GM19239 (cell line): ENCODE measurements at places on chromosomes 1 and 21.

DNA sequence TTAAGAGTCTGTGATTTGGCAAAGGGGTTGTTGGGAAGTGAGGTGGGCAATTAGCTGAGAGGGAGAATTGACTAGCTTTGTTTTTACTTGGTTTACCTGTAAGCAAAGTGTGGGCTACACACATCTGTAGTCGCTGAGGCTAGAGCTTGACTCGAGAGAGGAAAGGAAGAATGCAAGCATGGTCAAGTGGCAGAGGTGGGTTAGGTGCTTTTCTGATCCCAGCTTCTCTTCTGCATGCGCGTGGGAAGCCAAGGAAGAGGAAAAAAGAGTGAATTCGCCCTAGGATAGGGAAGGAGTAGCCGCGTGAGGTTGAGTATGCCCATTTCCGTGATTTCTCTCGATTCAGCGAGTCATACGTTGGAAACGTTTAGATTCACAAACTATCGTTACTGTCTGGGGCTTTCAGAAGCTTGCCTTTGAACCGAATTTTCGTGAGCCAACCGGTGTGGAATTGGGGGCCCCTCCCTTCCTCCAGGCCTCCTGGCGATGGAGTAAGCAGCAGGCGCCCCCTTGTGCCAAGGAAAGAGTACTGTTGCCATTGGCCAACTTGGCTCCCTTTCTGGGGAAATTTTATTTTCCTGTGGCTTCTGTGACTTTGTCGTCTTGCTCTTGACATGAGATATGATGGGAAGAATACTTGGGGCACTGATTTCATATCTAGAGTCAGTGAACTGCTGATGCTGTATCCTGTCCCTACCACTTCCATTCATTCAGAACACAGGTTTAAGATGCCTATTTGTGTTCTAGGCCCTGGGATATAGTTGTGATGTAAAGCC, 1.3 kb downstream of the PIGV start:
- peak; percentile 75 for DNase-seq

DNA sequence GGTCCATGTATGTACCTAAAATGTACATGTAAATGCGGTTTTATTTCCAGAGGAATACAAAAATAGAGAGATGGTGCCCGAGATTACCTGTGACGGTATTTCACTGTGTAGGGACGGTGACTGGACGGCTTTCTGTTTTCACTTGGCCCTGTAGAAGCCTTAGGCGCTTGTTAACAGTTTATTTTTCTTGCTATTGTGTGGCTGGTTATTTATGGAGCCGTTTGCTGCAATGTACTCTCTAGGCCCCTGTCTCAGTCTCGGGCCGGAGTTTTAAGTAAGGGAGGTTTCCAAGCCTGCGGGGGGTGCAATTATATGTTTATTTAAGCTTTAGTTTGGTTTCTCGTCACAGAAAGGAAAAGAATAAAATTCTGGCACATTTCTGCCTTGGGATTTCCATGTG, 413 bp downstream of the EFCAB7 start:
- DNase-seq = no peak

- DNase-seq = no peak
Measured at GRCh38 chr21:36504067-36505058, 24.4 kb upstream of the CLDN14 start.

DNA sequence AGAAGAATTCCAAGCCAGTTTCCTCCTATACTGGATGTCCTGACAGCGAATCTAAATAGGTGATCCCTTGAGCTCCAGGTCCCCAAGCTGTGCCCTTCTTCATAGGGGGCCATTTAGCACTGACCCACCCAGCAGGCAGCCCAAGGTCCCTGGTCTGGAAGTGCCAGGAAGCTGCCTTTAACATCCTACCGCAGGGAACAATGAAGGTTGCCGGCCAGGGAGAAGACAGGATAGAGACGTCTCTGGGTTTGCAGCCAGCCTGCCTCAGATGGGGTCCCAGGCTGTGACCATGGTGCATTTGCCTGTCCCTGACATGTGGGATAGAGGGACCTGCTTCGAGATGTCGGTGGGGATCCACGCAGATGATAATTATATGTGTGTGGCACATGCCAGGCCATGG, 2.7 kb upstream of the RIPK4 start:
- DNase-seq = no peak

- no peak for DNase-seq
Measured at GRCh38 chr1:20996554-20996953, 180.1 kb downstream of the EIF4G3 start.

- no peak for DNase-seq
Measured at GRCh38 chr1:36101546-36101945, 12.9 kb downstream of the ADPRS start.

DNA sequence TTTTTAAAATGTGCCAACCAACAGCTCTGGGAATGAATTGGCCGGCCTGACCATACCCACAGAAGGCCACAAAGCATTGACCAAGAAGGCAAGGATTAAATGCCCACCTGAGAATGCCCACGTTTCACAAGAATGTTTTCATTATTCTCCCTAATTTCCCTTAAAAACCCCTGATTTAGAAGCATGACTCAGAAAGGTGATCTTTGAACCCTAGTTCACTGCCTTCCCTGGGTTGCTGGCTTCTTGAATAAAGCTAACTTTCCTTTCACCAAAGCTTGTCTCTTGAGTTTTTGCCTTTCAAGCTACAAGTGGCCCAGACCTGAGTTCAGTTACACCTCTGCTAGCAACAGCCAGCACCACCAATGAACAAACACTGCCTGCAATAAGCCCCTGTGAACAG, 14.4 kb upstream of the MRPL55 start:
- no peak for DNase-seq

- no peak for DNase-seq
Measured at GRCh38 chr1:219051547-219051946, 122.1 kb upstream of the LYPLAL1 start.

GRCh38 chr1:209249280-209249670, 334.2 kb upstream of the CAMK1G start:
- DNase-seq = no peak

GRCh38 chr1:108561689-108562326, 1.9 kb downstream of the EEIG2 start:
- peak; percentile 56 for DNase-seq

DNA sequence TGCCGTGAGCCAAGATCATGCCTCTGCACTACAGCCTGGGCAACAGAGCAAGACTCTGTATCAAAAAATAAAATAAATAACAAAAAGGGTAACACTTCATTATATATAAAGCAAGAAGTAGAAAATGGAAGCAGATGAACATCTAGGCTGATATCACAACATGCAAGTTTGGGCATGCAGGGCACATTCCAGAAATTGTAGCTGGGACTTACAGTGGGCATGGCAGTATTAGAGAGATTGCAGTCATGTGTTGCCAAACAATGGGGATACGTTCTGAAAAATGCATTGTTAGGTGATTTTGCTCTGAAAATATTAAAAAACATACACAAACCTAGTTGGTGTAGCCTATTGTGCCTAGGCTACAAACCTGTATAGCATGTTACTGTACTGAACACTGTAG, 441.0 kb upstream of the PRMT6 start:
- DNase-seq = no peak

GRCh38 chr1:246107516-246108277, 399.4 kb downstream of the SMYD3 start:
- DNase-seq = no peak

DNA sequence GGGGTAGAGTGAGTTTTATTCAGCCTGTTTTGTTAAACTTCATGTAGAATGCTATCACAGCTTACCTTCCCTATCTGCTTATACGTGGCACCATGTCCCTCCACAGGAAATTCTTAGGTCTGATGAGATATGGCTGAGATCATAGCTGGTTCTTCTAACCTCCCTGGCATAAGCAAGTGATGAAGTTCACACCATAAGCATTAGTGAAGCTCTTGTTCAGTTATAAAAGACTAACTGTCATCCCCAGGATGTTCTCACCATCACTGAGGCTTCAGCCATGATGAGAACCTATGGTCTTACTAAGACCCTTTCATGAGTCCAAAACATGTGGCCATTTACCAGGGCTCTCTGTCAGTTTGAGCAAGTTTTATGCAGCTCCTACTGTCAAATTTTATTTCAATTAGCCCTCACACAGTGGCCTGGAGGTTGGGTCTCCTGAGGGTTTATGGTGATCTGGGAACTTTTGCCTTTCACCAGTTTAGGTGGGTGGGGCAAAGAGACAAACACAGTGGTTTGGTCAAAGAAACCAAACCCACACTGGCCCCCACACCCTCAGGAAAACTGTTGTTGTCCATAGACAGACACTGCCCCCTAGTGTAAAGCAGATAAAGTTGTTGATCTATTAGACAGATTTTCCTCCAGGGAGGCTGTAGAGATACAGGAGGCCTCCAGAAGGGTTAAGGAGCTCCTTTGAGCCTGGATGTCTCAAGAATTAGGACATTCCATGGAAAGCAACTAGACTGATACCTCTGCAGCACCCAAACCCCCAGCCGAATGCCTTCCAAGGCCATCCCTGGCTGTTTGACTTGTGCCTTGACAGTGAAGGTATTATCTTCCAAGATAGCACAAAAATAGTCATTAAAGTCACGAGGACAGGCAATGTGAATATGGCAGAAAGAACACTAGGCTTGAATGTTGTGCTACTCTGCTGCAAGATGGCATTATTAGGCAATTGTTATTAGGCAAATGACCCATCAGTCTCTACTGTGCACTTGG, 5.0 kb downstream of the SLC22A15 start:
- no peak for DNase-seq

- DNase-seq = no peak
Measured at GRCh38 chr1:153919876-153920852, 2.6 kb downstream of the GATAD2B start.

DNA sequence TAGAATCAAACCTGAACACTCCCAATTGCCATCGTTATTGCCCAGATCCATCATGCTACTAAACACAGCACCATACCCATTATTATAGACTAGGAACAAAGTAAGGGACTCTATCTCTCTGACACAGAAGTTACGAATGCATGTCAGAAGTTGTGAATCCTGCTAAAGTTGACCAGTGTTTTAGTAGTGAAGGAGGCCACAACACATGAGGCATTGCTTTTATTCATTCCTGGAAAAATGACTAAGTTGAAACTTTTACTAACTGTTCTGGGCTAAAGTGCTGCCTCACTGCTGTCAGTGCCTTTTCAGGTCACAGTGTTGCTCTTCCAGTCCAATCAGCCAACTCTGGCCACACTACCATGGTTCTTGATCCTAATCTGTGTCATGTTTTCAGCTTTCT, 911.1 kb downstream of the TTLL7 start:
- no peak for DNase-seq

DNA sequence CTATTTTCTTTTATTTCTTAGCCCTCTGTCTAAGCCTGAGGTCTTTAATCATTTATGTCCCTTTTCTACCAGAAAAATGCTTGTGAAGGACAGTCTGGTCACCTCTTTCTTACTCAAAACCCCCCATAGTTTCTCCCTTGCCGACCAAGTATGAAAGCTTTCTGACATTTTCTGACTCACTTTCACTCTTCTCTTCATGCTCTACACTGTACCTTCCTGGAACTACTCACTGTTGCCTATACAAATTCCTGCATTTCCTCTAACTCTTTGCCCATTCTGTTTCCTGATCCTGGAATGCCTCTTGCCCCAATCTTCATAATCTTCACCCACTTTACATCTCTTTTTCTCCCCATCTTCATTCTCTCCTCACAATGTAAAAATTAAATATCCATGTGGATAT, 380.0 kb downstream of the HHIPL2 start:
- no peak for DNase-seq

DNA sequence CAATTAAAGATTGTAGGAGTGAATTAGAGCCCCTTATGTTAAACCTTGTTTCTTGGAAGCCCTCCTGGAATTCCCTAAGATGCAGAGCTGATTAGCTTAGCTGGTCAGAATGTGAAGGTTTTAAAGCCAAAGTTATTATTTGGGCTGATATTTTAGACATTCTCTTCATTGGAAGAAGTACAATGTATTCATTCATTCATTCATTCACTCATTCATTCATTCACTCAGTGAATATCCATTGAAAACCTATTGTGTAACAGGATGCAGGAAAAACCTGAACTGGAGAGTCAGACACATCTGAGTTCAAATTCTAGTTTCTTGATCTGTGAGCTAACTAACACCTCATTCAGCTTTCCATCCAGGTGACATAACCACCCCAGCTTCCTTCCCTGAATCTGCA, 29.7 kb downstream of the DDR2 start:
- DNase-seq = no peak

DNA sequence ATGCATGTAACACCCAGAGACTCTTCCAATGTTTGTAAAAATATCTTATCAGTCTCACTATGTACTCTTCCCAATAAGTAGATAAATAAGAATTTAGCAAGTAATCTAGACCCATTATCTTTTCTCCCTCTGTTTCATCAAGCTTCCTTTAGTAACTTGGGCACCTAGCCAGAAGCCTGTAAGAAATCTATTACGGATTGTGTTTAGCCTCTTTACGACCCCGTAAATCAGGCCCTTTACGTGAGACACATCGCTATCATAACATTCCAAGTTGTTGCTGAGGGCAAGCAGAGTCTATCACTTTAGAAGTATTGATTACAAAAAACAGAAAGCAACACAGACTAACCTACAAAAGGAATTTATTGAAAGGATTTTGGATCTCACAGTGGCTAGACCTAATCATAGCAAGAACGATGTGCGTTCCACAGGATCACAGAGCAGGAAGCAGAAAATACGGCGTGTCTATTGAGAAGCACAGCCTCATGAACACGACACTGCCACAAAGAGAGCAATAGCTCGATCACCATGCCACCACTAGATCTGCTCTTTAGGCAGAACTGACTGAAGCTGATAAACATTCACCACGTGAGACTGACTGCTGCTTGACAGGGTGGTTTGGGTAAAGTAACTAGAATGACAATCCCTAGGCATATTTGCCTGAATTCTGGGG, 922.1 kb downstream of the AMY1C start:
- DNase-seq = no peak

- DNase-seq = no peak
Measured at GRCh38 chr1:156608981-156609380, 7.7 kb upstream of the GPATCH4 start.

DNA sequence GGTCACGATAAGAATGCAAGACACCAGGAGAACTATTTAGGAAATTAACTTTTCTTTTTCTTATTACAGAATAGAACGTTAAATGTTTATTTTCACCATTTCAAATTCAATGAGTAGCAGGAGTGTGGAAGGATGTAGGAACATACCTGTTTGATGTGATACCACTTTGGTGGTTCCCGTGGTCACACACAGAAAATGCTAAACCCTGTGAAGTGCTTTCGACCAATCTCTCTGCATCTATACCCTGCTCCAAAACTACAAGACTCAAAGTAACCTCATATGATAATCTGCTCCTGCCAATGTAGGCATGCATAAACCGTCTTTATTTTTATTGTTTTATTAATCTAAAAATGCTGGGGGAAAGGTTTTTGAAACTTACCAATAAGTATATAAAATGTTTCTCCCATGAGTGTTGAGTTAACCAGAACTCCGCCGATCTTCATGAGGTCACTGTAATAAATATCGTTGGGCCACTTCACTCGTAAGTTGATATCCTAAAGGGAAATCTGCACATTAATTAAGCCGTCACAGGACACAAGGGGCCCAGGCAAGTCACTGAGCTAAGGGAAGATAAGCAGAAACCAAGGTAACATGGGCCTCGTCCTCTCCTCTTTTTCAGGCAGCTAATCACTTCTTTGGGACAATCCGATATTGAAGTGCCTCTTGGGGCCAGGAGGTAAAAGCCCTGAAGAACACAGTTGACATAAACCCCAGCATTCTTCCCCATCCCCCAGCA, 60.6 kb downstream of the SIM2 start:
- DNase-seq = no peak
